ENCODE measurements at places on chromosomes 2 and 18. TPM values are rescaled to one million over a fixed set of nuclear protein-coding genes. Genes with fewer than 3 reads are reported as not detected.

SLC4A5 gene
- total RNA-seq = 0.31 TPM

CPLX4 gene
- not detected for total RNA-seq

AKAIN1 gene
- not detected for total RNA-seq

PDCD1 gene
- total RNA-seq = not detected

TMEFF2 gene
- 0.26 TPM for total RNA-seq
